B cell (primary cell): ENCODE measurements at places on chromosomes 16 and 17. TPM values are rescaled to one million over a fixed set of nuclear protein-coding genes. Genes with fewer than 3 reads are reported as not detected.

Gene ENPP7
- polyA plus RNA-seq = 0.07 and 0.40 TPM in 2 replicates

Gene SLFN11
- 11.3 and 18.7 TPM in 2 replicates for polyA plus RNA-seq

GRCh38 chr17:57724026-57724728, 20.9 kb downstream of the CCDC182 start:
- DNase-seq = no peak
- H3K27ac ChIP-seq = no peak overlapping the region
- no peak overlapping the region for H3K4me3 ChIP-seq
- no peaks in the 10 kb centered on the region for H3K36me3 ChIP-seq

DNA sequence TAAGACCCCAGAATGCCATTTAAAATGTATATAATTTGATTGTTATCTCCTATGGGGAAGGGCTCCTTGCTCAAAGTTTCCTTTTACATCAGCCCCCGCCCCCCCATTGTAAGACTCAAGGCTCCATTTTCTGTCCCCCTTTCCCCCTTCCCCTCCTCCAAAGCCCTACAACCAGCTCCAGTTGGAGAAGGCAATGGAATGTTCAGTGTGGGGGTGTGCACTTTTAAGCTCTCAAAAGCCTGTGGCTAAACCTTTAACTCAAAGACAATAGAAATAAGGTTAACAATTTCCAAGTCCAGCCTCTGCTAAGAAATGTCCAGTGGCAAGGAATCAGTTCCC, 114.7 kb downstream of the NOG start:
- H3K27me3 ChIP-seq = no peaks in the 10 kb centered on the region
- H3K4me1 ChIP-seq = no peaks in the 10 kb centered on the region
- no peak for DNase-seq
- no peak overlapping the region for H3K4me3 ChIP-seq
- no peaks in the 10 kb centered on the region for H3K36me3 ChIP-seq

- peaks cover 10% of the 10 kb centered on the region for H3K36me3 ChIP-seq
- H3K27ac ChIP-seq = no peak overlapping the region
- H3K4me1 ChIP-seq = peaks cover 16% of the 10 kb centered on the region
- no peaks in the 10 kb centered on the region for H3K27me3 ChIP-seq
- H3K4me3 ChIP-seq = no peak overlapping the region
These were observed 150.1 kb downstream of the ITFG1 start for GRCh38 chr16:47310792-47311211.
